ENCODE measurements at places on chromosomes 16 and 17.

DNA sequence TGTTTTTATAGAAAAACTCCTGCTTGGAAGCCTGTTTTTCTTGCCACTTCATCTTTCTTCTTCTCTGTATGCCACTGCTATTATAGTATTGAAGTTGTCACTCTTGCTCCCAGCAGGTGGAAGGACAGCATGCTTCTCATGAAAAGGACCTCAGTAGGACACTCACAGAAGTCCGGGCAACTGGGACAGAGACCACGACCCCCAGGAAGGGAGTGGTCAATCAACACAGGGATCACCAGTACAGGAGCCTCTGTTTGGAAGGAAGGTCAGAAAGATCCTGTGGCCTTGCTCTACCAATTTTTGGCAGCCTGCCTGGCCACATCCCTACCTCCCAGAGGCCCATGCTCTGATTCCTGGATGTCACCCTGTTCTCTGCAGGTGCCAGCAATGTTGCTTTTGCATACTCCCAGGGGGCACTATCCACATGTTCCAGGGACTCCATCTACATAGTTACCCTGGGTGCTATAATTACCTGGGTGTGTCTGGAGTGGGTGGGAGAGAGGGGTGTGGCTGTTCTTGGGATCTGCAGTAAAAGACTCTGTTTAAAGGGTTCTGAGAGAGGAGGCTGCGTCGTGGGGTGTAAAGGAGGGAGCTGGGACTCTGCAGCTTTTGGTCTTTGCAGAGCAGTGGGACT is 13.7 kb upstream of the AKAP10 start:
- DNase-seq: no peak

DNA sequence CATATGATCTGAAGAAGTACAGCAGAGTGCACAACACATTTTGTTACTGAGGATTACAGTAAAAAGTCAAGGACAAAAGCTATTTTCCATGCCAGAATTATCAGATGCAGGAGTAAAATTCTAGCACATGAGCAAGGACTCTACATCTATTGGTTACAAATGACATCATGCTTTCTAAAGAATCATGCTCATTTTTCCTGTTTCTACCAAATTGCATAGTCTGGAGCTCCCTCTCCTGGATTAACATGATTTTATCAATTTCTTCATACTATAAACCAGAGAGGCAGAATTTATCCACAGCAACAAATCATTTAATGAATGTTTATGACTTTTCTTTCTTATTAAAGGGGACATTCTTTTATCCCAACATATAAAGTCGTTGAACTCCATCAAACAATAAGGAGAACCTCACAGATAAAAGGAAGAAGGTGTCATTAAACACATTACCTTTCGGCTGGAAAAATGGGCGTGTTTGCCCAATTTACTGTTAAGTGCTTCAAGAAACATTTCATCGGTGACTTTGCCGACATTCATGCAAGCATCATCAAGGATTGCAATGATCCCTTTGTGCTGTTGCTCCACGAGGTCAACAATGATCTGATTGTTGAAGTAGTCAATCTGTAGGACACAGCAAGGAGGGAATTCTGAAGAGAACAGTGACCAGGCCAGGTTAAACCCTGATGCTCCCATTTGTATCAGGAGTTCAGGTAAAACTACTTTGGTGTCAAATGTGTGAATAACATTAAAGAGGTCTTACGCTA is 121.7 kb downstream of the MYO1D start:
- peak; percentile 75 for DNase-seq

DNA sequence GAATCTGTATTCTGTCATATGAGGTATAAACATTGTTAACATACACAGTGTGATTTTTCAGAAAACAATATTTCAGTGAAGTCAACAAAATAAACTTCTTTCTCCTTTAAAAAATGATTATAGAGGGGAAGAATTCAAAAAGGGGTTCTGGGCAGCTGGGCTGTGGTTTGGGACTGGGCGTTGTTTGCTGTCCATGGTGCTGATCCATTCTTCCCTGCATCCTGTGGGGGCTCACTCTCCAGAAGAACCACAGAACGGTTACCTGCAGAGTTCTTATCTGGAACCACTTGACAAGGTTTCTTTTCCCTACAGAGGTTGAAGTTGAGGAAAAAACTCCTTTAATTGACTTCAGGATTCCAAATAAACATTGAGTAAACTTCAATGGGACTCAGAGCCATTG is 1091.0 kb downstream of the CDH8 start:
- DNase-seq: no peak

DNA sequence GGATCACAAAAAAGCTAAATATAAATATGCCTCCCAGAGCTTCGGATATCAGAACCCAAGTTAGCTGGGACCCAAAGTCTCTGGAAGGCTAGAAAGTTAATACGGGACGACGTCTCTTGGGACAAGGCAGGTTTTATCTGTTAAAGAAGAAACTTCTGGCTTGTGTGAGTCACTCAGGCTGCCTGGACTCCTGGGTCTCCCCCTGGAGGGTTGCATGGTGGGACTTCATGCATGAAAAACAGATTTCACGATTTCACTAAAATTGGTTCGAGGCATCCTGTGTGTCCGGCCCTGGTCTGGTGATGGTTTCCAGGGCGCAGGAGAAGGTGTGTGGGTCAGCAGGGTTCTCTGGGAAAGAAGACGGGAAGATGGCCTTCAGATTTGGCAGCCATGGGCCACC is 47.0 kb downstream of the COX4I1 start:
- DNase-seq: no peak

DNA sequence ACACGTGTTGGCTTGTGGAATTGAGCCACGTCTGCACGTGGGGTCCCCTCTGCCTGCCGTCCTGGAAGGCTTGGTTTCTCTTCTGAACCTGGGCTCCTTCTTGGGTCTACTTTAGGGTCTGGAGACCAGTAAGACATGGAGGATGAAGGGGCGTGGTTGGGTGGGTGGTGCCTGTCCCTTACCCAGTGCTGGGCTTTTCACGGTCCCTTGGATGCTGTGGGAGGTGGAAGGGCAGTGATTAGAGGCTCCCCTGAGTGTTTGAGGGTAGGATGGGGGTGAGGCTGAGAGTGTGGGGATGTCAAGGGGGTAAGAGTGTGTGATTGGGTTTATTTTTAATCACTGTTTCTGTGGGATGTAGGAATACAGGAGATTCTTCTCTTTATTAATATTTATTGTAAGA is 38.3 kb downstream of the MGAT5B start:
- DNase-seq: no peak

GRCh38 chr17:47077576-47077975 is 98.5 kb upstream of the RPRML start:
- DNase-seq: no peak

DNA sequence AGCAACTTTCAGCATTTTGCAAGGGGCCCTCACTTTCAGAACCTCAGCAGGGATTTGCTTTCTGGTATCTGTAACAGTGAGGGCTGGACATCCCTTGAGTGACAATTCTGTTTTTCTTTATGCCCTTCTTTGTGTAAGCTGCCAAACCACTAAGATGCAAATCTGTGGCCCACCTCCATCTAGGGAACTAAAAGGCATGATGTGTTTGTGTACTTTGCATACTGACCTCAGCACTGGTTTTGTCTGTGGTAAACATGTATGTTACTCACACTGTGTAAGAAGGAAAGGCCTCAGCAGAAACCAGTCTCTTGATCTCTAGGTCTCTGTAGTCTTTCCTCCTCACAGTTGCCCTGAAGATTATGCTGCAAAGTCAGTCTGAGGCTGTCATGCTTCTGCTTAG is 396.6 kb upstream of the DYNLRB2 start:
- no peak for DNase-seq

DNA sequence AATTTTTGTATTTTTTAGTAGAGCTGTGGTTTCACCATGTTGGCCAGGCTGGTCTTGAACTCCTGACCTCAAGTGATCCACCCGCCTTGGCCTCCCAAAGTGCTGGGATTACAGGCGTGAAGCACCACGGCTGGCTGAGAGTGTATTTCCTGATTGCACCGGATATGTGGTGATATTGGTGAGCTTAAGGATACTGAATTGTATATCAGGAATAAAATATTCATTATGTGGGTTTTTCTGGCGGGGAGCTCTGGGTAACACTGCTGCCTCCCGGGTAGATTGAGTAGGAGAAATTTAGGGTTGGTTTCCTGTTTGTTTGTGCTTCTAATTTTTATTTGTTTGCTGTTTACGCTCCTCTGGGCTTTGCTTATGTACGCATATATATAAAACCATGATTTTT is 7.7 kb upstream of the TMEM98 start:
- no peak for DNase-seq

- DNase-seq: no peak
Observed at GRCh38 chr16:28168991-28169554, 42.7 kb downstream of the XPO6 start.

- no peak for DNase-seq
Observed at GRCh38 chr17:9456330-9456729, 119.3 kb downstream of the STX8 start.

DNA sequence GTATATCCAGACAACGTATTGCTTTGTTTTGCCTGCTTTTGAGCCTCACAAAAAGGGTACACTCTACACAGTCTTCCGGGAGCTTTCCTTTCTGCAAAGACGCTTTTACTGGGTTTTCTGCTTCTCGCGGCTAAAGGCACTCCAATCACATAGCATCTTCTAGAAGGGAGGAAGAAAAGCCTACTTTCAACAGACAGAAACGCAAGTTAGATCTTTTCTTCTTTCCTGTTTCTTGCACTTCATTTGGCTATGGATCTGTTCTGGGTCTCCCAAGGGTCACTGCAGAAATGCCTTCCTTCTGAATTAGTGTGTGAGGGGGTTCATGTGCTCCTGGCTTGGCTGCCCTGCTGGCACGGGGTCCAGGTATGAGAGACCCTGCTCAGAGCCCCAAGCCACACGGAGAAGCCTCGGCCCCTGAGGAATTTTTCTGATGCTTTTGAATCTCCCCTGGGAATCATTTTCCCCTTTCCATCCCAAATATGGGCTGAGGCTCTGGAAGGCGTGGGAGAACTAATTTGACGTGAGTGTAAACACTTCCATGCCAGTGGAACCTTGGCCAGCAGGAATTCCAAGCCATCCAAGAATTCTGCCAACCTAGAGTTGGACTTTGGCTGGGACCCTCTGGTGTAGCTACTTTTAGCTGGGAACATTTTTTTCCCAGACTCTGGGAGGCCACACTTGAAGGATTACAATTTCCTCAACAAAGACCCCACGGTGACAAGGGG is 49.6 kb upstream of the NKD1 start:
- DNase-seq: peak; percentile 21

GRCh38 chr16:86455640-86456039 is 54.7 kb upstream of the FOXF1 start:
- no peak for DNase-seq

GRCh38 chr17:29145289-29146073 is 34.7 kb downstream of the MYO18A start:
- peak; percentile 70 for DNase-seq

DNA sequence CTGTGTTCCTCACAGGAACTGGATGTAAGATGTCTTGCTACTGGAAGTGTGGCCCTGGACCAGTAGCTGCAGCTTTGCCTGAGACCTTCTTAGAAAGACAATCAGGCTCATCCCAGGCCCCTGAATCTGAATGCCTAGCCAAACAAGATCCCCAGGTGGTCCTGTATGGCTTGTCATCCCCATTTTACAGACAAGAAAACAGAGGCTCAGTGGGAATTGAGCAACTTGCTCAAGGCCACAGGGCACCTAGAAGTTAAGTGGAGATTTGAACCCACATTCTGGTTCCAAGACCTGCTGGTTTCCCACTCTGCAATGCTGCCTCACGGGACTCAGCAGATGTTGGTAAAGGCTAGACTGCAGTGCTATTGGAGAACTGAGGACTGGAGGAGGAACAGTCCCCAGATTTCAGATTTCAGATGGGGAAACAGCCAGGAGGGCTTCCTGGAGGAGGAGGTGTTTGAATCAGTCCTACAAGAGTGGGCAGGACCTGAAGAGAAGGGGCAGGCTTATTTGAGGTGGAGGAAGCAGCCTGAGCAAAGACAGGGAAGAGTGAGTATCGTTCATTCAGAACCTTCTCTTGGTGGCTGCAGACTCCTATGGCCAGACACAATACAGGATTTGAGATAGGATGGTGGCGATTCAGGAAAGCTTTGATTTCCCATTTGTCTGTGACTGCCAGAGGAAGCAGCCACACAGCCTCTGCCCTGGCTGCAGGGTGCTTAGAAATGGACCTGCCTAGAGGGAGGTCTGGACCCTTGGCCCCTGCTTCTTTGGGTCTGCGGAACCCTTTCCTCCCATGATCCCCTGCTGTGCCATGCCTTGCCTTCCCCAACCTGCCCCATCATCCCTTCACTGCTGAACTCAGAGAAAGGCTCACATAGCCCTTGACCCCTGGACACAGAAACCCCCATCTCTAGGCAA is 233.4 kb upstream of the NLRP1 start:
- no peak for DNase-seq

DNA sequence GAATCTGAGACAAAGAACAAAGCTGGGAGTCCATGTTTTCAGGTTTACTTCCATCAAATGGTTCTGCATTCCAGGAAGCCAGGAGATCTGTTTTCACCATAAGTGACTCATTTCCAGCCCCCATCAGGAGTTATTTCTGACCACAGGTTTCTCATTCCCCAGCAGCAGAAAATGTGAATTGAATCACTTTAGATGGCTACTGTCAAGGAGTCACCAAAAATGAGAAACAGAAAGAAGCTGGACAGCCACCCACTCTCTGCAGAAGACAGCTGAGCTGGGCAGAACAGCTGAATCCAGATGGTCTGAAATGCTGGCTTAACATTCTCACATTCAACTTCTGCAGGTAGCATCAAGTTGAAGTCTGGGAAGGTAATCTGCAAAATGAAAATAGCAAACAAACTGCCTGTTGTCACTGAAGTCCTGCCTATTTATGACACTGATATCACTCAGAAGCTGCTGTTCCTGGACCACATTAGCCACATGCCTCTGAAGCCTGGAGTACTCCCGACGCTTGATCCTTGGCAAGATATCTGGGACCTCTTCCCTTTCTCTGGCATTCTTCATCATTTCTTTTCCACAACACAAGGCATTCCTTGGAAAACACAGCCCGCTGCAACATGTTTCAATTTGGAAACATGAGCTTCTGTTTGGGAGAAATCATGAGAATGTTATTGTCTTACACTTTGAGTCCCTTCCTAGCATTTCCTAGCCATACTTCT is 15.3 kb downstream of the CCL11 start:
- DNase-seq: peak; percentile 64

GRCh38 chr17:386141-386876 is 33.7 kb upstream of the RPH3AL start:
- peak; percentile 90 for DNase-seq
